ENCODE measurements at places on chromosomes 16 and 17. TPM values are rescaled to one million over a fixed set of nuclear protein-coding genes. Genes with fewer than 3 reads are reported as not detected.

Gene TK1
- 283 TPM for total RNA-seq

Gene CDH15
- not detected for total RNA-seq

Gene ADAD2
- not detected for total RNA-seq

Gene MRM1
- 4.9 TPM for total RNA-seq

Gene ABCC11
- not detected for total RNA-seq

Gene FUS
- 52.8 TPM for total RNA-seq

Gene OR1A1
- not detected for total RNA-seq

Gene TMEM100
- 1.4 TPM for total RNA-seq

Gene UMOD
- total RNA-seq, result not detected

Gene LYRM1
- total RNA-seq, result 75.2 TPM

Gene MPV17L
- not detected for total RNA-seq

Gene TMEM235
- not detected for total RNA-seq

Measured in myometrial cell (primary cell).